ENCODE measurements at places on chromosomes 5 and 9. TPM values are rescaled to one million over a fixed set of nuclear protein-coding genes. Genes with fewer than 3 reads are reported as not detected.

The GABRA6 gene
- not detected for polyA plus RNA-seq

The VCP gene
- polyA plus RNA-seq = 73.9 TPM

The C9orf153 gene
- polyA plus RNA-seq = not detected

The ATP6V0E1 gene
- 413 TPM for polyA plus RNA-seq

The SMIM32 gene
- polyA plus RNA-seq = not detected

The INSL6 gene
- not detected for polyA plus RNA-seq

GRCh38 chr5:145471831-145472612 is 363.1 kb downstream of the PRELID2 start:
- no peak for DNase-seq

DNA sequence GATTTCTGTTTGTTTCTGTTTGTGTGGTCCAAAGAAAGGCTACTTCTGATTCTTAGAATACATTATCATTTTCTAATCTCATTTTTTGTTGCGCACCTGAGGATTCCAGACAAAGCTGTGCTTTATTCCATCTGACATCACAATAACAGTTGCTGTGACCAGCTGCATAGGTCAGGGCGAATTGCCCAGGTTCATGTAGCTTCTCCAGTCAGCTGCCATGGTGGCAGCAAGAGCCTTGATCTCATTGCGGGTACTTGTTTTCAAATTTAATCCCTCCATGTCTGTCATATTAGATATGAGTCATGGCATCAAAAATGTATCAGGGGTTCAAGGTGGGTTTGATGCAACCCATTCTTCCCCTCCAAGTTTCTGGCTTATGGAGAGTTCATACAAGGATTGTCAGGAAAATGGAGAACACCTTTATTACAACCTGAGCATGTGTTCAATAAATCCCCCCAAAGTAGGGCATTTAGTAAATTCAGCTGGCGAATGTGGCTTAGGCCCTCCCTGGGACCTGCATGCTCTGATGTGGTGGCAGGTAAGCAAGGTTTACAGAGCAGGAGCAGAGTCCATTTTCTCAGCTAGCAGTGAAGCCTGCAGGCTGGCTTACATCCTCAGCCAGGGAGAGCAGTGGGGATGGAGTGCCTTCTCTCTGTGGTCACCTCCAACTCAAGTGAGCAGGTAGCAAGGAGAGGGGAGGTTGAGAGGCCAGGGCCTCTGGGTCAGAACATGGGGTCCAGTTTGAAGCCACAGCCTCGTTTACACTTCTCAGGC is 13.9 kb downstream of the CAVIN4 start:
- no peak for DNase-seq

DNA sequence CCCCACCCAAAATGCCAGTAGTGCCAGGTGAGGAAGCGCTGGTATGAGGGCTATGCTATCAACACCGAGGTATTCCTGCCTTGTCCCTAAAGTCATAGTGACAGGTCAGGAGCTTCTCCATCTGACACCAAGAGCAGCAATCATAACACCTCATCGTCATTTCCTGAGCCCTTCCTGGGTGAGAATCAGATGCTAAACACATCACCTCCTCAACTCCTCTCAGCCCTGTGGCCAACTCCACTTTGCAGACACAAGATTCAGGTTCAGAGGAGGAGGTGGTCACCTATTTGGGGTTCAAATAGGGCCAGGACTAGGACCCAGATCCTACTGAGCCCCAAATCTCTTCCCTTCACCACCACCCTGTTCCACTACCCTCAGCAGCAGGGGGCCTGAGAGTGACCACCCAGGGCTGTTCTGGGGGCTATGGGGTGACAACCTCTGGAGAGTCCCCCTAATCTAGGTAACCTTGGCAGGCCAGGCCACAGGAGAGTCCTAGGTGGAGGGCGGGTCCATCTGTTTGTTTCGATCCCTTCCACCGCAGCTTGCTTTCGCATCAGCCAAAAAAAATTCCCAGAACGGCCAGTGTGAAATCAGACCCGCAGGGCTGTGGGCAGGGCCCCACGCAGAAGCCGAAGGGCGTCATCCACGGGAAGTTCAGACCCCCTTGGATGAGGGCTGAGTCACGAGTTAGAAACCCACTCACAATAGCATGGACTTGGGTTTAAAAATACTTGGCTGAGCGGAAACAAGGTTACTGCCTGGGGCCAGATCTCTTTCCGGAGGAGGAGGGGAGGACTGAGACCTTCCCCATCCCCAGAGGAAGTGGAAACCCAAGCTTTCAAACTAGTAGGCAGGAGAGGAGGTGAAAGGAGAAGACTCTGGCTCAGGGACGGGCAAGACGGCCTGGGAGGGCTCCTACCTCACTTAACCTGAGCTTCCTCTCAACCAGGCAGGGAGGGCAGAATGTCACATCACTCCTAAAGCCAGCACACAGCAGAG is 8.7 kb downstream of the STK10 start:
- no peak for DNase-seq

DNA sequence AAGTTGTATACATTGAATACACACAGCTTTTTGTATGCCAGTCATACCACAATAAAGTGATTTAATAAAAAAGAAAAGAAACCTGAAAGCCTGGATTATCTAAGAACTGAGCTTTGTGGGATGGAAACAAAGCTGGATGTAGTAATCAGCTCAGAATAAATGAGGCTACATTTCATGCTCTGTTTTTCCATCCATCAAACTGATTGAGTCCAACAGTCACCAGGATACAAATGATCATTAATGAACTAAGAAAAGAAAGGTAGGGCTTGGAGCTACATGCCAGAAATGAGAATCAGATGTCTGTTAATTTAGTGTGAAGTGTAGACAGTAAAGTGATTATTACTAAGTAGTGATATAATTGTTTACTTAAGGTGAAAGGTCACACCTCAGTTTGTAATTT is 109.8 kb upstream of the TARS1 start:
- DNase-seq = no peak

DNA sequence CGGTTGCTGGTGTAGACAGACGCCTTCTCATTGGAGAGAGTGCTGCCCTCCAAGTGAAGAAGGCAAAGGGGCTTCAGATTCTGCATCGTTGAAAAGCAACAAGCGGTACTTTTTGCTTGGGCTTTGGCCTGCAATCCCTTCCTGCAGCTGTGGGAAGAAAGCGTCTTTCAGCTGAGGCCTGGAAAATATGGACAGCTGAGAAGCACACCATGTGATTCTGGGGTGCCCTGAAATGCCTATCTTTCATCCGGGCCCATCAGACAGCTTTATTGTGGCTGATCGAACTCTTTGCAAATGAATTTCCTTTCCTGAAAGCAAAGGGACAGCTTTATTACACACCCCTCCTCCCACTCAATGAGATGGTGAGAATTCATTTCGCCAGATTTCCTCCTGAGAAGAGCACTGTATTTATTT is 74.0 kb downstream of the NSG2 start:
- DNase-seq = no peak

DNA sequence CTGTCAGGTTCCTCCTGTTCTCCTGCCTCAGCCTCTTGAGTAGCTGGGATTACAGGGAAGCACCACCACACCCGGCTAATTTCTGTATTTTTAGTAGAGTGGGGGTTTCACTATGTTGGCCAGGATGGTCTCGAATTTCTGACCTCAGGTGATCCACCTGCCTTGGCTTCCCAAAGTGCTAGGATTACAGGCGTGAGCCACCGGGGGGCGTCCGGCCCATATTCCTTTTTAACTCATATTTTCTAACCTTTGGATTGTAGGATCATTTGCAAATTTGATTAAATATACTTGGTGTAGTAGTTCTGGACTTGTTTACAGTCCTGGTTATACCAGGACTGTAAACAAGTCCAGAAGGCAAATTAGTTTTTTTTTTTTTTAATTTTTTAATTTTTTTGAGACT is 4.3 kb downstream of the TCERG1 start:
- no peak for DNase-seq

GRCh38 chr5:20102293-20102692 is 114.3 kb upstream of the CDH18 start:
- no peak for DNase-seq

GRCh38 chr5:64973215-64973614 is 204.5 kb downstream of the CWC27 start:
- no peak for DNase-seq

DNA sequence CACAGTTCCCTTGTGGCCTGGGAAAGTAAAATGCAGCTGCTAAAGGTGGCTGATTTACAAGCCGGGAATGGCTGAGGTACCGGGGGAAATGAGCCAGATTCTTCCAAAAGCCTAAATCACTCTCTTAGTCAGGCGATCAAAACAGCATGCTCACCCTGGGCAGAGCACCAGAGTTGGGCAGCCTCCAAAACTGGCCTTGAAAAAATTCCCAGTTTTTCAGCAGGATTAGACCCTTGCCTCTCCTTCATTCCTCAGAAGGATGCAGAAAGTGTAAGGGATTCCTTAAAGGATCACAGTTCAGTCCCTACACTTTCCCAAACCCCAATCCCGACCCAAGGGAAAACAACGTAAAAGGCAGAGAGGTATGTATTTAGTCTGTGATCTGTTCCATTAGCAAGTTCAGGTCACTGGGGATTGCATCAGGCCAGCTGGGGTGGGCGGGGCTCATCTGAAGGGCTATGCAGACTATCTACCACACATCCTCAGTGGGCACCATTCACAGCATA is 16.9 kb downstream of the TMEM174 start:
- DNase-seq = peak; percentile 39

GRCh38 chr9:27154908-27155307 is 45.9 kb downstream of the TEK start:
- no peak for DNase-seq

- DNase-seq = no peak
These were observed 63.9 kb downstream of the CDC14B start for GRCh38 chr9:96555567-96556386.

GRCh38 chr9:94875300-94876020 is 149.0 kb downstream of the AOPEP start:
- no peak for DNase-seq

DNA sequence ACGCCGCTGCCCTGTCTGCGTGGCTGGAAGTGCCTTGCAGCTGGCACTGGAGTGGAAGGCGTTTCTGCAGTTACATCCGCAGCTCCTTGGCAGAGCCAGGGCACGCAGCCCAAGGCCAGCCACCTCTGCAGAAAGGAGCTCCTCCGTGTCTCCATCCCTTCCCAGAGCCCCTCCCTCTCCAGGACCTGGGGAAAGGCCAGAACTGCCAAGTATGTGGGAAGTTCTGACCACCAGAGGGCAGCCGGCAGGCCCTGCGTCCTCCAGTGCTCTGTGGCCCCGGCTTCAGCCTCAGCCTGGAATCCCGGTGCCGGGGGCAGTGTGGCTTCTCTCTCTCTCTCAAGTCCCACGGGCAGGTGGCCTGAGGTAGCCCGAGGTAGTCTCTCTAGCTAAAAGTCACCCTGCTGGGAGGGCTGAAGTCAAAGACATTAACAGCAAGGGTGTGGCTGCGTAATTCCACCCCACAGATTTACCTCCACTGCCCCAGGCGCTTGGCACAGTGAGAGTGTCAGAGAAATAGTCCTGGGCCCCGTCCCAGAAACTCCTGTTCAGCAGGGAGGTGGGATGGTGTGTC is 101.7 kb upstream of the FCN2 start:
- peak; percentile 91 for DNase-seq

- no peak for DNase-seq
These were observed 56.1 kb downstream of the TTLL11 start for GRCh38 chr9:122036988-122037387.

DNA sequence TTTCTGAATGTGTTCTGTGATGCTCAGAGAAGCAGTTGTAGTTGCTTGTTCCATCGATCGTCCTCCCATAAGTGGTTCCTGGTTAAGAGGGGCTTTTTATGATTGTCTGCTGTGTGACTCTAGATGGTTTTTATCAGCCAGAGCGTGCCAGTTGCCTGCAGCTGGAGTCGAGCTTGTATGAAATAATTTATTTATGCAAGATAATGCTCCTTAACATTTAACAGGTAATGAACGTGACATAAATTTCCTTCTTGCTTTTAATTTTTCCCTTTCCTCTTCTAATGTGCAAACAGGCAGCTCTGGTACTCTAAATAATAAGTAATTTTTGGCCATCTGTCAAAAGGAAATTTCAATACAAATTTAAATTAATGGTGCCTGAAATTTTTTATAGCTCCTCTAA is 84.4 kb downstream of the TLE4 start:
- DNase-seq = no peak

- DNase-seq = no peak
These were observed 5.0 kb upstream of the NSD1 start for GRCh38 chr5:177128551-177128981.

DNA sequence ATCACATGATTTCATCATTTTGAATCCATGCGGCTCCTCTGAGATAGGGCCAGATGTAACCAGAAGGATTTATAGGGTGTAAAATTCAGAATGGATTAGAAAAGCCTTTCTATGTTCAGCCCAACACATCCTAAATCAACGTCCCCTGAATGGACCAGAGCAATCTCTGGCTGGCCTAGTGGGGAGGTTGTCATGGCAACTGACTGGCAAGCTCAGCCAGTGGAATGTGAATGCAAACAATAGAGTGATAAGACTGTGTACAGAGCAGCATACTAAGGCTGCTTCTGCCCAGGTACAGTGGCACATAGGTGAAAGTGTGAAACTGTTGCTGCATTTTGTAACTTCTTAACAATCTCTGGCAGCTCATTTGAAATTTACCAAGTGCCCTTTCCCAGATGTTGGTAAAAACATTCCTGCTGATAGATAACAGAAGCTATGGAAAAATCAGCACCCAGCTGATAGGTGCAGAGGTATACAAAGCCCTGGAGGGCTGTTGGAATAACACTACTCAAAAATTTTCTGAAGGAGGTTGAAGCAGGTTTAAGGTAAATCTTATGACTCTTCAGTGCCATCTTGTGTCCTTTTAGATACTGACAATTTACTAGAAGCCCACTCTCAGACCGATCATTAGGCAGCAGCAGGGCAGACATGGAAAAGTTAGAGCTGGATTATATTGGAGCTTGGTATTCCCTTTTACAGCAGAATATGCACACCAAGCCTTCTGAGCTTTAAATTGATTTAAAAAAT is 267.2 kb downstream of the RAB3C start:
- DNase-seq = no peak

GRCh38 chr5:133347039-133347438 is 265.3 kb downstream of the FSTL4 start:
- no peak for DNase-seq

DNA sequence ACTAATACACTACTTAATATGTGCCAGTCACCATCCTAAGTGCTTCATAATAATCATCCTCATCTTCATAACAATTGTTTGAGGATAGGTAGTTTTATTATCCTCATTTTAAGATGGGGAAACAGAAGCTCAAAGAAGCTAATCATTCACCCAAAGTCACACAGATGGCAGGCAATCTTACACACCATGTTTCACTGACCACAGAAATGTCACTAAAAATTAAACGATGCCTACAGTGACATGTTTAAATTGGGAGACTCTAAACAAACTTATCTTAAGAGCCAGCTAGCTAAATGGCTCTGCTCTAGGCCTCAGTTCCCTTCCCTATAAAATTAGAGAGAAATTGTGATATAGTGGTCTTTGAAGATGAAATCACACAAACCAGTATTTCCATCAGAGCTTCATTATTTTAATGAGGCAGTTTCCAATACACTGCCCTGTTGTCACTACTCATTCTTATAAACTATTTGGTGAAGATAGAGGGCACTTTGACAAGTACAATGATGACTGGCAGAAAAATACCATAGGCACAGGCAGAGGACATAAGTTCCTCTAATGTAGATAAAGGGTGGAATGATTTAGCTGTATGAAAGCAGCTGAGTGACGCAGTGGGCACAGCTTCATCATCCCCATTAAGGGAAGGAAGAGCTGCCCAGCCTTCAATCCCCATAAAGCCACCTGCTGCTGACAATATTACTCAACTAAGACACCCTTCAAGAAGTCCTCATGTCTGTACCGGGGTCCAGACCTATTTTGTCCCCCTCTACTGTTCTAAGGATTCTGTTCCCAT is 224.1 kb downstream of the ACTL7B start:
- no peak for DNase-seq

- no peak for DNase-seq
These were observed 440.4 kb upstream of the RIOK2 start for GRCh38 chr5:97623441-97623840.

All from adrenal gland (tissue), 19 donors.